Stimulated activated CD8-positive, alpha-beta memory T cell treated with anti-CD3 and anti-CD28 coated beads, Interleukin-7, amount 100 ng/mL, for 1 hour (primary cell): ENCODE measurements at places on chromosomes 12 and 14.

DNA sequence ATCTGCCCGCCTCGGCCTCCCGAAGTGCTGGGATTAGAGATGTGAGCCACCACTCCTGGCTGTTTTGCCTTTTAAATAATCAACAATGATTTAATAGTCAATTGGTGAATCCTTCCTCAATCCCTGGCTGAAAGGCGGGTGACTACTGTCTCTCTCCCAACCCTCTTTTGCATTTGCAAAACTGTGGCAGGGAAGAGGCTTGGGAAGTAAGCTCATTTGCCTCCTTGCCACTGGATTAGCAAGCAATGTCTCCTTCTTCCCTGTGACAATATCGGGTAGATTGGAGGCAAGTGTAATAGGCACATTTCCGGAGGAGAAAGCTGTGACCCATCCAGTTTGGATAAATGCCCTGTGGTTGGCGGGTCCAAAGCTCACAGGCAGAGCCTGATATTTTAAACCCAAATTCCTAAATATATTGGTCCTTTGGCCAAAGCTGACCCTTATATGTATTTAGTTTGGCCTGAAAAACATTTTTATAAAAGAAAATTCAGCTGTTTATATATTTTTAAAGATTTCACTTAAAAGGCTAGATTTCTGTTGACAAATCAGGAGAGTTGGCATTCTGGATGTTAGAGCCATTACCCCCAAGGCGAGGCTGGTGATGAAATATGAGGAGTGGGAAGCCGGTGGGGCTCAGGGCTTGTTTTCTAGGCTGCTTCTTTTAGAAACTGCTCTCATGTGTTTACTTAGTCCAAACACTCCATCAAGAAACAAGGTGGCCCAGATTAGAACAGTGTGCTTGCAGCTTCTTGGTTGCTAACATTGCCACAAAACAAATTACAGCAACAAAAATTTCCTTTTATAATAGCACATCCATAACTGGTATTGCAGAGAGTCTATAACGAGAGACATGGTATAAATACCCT, 646.9 kb upstream of the TMEM132C start:
- DNase-seq = no peak

- DNase-seq = no peak
Measured at GRCh38 chr12:3204143-3204542, 127.0 kb downstream of the TSPAN9 start.

DNA sequence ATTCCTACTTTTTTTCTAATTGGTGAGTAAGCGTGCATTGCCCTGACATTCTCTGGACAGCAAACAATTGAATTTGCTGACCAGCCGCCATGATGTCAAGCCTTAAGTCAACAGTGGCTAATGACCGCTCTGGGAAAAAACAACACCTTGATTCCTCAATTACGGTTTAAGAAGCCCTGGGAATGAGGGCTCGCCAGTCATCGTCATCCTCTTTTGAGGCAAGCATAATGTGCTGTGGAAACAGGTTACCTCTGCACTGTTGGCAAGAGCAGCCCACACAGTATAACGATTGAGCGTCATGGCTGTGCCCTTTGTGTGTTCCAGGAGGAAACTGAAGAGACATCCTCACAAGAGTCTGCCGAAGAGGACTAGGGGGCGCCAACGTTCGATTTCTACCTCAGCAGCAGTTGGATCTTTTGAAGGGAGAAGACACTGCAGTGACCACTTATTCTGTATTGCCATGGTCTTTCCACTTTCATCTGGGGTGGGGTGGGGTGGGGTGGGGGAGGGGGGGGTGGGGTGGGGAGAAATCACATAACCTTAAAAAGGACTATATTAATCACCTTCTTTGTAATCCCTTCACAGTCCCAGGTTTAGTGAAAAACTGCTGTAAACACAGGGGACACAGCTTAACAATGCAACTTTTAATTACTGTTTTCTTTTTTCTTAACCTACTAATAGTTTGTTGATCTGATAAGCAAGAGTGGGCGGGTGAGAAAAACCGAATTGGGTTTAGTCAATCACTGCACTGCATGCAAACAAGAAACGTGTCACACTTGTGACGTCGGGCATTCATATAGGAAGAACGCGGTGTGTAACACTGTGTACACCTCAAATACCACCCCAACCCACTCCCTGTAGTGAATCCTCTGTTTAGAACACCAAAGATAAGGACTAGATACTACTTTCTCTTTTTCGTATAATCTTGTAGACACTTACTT, 138.9 kb downstream of the HMGA2 start:
- no peak for DNase-seq

DNA sequence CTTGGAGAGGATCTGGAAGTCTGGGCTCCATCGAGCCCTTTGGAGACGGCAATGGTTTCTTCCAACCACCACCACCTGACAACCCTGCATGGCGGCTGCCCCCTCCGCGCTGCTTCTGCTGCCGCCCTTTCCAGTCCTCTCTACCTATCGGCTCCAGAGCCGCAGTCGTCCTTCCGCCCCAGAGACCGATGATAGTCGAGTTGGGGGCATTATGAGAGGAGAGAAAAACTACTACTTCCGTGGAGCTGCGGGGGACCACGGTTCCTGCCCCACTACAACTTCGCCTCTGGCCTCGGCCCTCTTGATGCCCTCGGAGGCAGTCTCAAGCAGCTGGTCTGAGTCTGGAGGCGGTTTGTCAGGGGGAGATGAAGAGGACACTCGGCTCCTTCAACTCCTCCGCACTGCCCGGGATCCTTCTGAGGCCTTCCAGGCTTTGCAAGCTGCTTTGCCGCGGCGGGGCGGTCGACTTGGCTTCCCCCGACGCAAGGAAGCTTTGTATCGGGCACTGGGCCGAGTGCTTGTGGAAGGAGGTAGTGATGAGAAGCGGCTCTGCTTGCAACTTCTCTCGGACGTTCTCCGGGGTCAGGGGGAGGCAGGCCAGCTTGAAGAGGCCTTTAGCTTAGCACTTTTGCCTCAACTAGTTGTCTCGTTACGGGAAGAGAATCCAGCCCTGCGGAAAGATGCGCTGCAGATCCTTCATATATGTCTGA, 499 bp downstream of the TOGARAM1 start:
- peak; percentile 4 for DNase-seq

- no peak for DNase-seq
Measured at GRCh38 chr14:65813760-65814384, 401.3 kb downstream of the FUT8 start.

DNA sequence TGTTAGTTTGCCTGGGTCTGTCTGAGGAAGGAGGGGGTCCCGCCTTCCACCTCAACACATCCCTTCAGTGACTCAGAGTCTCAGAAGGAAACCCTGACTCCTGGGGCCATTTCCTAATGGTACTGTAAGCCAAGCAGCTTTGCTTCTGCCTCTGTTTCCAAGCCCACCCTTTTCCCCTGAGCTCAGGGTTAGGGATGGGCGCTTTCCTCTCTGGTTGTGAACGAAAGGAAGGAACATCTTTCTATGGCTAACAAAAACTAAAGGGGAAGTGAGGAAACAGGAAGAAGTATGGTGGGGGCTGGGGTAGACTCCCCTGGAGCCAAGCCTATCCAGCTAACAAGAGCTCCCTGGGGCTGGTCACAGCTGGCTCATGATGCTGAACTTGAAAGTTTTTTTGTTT, 11.6 kb upstream of the UNC119B start:
- no peak for DNase-seq

GRCh38 chr14:95699412-95699811, 13.2 kb downstream of the TCL1B start:
- no peak for DNase-seq

- no peak for DNase-seq
Measured at GRCh38 chr12:31989571-31990362, 30.6 kb downstream of the RESF1 start.

DNA sequence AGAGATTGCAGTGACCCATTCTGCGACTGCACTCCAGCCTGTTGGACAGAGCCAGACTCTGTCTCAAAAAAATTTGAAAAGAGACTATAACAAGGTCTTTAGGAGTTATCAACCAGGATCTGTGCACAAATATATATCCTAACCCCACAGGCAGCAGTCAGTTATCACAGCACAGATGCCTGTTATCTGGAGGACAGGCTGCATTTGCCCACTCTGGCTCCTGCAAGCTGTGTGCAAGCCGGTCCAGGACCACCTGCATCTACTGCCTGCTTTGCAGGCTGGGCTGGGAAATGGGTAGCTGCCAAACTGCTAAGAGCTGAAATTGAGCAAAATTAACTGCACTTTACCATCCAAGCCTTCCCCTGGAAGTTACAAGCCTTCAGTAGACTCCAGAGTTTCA, 21.4 kb upstream of the RCOR1 start:
- DNase-seq = no peak

DNA sequence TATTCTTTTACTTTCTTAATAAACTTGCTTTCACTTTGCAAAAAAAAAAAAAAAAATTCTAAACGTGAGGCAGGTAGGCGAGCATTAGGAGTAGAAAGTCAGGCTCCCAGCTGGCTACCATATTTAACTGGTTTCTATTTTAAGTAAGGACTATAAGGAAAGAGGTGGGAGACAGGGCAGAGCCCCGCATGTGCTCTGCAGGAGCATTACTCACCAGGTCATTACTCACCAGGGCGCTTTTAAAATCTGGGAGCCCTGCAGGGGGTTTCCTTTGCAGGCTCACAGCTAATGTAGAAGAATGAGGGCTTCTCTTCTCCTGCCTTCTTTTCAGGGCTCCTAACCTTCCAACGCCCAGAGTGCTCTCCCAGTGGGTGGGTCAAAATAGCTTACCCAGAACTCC, 14.0 kb upstream of the DPF3 start:
- no peak for DNase-seq

DNA sequence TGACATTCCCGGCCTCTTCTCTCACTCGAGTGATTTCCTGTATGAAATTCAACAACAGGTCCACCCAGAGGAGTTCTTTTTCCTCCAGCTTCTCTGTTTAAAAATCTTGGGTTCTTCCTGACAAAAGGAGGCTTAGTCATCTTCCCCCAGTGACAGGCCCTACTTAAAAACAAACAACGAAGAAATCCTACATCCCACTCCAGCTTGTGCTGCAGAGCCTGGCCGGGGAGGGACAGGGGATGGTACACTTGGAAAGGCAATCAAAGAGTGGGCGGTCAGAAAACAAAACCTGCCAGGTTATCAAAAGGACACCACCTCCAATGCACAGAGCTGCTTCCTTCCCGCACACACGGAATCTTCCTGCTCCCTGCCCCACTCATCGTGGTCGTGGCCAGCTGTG, 101.3 kb downstream of the CACNA1C start:
- no peak for DNase-seq

DNA sequence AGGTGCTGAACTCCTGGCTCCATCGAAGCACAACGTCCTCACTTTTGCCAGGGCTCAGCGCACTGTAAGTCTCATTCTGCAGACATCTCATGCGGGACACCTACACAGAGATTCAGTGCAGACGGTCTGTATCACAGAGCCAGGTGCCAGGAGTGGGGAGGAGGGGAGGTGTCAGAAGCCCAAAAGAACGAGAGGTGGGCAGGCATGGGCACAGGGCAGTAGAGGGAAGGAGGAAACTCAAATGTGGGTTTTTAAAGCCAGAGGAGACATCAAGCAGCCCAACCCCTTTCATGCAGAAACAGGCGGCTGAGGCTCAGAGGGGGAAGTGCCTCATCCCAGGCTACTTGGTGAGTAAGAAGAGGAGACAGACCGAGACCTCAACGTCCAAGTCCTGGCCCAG, 2.5 kb upstream of the LPAR5 start:
- DNase-seq = no peak

- no peak for DNase-seq
Measured at GRCh38 chr12:90015228-90015627, 306.6 kb upstream of the ATP2B1 start.

- DNase-seq = no peak
Measured at GRCh38 chr12:59834659-59835474, 239.0 kb downstream of the SLC16A7 start.

- no peak for DNase-seq
Measured at GRCh38 chr12:89752341-89752740, 43.7 kb upstream of the ATP2B1 start.

DNA sequence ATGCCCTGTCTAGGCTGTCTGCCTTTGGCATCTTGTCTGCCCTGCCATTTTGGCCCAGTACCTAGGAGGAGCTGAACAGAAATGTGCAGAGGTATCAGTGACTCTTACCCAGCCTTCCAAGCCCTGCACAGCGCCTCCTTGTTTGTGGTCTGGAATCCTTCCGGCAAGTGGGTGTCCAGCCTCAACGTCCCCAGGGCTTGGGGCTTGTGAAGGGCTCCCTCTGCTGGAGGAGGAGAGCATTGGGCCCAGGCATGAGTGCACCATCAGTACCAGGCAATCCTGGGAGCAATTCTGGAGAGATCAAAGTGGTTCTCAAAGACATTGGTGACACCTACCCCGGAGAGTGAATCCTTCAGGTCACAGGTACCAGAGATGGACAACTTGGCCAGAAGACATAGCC, 2.4 kb upstream of the TCL1B start:
- DNase-seq = no peak

GRCh38 chr14:95434121-95434520, 82.3 kb downstream of the SYNE3 start:
- DNase-seq = no peak

DNA sequence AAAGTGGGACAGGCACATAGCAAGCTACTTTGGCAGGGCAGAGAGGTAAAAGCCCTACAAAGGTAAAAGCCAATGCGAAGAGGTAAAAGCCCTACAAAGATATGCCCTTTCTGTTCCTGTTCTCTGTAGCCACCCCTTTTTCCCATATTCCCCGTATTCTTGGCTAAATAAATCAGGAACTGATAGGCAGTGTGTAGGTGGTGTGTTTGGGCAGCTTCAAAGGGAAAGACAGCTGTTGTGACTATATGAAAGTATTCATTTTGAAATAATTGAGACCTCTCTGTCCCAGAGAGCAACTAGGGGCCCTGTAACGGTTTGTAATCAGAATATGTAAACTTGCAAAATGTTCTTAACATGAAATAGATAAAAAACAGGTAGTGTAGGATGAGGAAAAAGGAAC, 11.3 kb upstream of the SLC41A2 start:
- DNase-seq = no peak

DNA sequence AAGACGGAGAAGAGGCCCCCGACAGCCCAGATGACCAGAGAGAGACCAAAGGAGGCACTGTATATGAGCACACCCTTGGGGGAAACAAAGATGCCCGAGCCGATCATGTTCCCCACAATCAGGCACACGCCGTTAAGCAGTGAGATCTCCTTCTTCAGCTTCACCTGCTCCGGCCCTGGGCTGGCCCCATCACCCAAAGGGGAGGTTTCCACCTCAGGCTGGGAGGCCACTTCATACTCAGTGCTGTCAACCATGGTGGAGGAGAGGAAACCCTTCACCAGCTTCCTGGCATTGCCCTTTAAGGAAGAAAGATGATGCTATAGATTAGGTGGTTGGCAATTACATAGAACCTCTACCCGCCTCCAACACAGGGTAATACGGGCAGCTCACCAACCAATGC, 2.1 kb downstream of the SLC7A7 start:
- DNase-seq = no peak

DNA sequence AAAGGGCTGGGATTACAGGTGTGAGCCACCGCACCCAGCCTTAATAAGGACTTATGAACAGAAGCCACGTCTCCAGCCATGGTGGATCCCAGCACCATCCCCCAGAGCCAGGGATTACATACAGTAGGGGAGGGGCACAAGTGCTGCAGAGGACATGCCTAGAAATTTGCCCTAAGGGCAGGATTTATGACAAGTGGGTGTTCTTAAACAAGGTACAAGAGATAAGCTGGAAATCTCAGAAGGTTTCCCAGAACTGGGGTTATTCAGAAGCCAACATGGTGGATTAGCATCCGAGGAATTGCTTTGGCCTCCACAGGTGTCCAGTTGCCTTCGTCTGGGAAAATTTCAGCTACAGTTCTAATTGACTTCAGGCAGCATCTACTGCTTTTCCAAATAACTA, 114.4 kb upstream of the EGLN3 start:
- no peak for DNase-seq

GRCh38 chr12:9650151-9650576, 19.3 kb upstream of the CLEC2D start:
- DNase-seq = no peak

- DNase-seq = no peak
Measured at GRCh38 chr14:43786066-43786762, 720.9 kb downstream of the FSCB start.
